ENCODE measurements at places on chromosomes 13 and 19.

DNA sequence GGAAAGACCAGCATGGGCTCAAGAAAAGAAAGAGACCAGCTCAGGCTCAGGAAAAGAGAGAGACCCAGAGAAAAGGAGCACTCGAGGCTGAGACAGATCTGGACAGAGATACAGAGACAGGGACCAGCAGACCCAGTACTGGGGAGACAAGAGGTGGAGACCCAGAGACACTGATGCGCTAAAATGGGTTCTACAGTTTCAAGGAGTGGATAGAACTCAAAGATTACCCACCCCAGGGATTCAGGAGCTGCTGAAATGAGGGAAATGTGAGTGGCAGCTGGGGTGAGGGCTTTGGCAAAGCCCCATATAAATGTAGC, 609 bp upstream of the ZSCAN18 start:
- DNase-seq = no peak

DNA sequence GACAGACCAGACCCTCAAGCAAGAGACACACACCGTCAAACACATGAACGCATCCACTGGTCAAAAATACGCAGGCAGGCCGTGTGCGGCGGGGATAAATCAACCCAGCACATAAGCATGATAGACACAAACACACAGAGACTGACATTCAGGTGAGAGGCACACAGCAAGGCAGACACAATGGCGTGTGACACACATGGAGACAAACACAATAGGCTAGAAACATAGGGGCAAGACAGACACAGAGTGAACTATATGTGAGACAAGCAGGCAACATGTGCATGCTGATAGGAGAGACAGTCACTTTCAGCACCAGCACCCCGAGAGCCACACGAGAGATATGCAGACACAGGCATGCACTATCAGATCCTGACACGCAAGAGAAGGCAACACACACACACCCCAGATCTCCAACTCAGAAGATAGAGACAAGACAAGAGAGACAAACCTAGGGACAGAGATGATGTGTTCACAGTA, 6.9 kb upstream of the JUNB start:
- DNase-seq = no peak

DNA sequence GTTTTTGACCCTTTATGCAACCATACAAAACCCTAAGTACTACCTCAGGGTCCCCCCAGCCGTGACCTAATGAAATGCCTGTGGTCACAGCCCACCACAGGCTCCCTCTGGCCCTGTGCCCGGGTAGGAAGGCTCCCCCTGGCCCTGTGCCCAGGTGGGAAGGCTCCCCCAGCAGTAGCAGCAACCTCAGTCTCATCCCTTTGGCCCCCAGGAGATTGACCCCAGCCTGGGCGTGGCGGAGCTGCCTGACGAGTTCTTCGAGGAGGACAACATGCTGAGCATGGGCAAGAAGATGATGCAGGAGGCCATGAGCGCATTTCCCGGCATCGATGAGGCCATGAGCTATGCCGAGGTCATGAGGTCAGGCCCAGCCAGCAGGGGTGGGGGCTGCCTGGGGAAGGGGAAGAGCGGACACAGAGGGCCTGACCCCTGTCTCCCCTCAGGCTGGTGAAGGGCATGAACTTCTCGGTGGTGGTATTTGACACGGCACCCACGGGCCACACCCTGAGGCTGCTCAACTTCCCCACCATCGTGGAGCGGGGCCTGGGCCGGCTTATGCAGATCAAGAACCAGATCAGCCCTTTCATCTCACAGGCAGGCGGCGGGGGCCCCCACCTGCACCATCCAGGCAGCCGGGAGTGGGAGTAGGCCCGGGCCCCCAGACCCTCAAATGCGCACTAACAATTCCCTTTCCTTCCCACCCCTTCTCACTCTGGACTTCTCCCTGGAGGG, 6.3 kb upstream of the BEST2 start:
- DNase-seq = no peak

GRCh38 chr19:56162258-56162657, 13.6 kb upstream of the GALP start:
- DNase-seq = no peak

DNA sequence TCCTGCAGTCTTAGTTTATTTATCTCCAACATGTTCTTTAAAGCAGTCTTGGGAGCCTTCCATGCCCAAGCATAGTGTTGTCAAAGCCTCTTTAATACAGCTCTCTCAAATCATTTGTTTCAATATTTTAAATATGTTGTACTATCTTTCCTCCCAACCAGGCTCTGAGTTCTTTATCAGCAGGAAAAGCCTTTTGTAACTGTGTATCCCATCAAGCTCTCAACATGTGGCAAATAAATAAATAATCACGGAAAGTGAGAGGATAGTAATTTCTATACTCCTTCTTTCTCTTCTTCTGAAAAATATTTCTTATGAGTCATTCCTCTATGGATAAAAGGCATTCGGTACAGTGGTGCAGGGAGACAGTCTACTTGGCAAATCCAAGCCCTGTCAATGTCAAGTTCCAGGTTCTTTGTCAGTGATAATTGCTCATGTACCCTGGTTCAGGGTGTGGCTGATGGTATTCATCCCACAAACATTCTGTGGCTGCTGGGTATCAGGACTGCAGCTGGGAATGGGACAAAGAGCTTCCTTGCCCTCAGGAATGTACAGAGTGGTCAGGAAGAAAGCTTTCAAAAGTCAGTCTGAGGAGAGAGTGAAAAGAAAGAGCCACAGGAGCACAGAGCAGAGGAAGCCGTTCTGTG, 384.3 kb downstream of the EFNB2 start:
- no peak for DNase-seq

DNA sequence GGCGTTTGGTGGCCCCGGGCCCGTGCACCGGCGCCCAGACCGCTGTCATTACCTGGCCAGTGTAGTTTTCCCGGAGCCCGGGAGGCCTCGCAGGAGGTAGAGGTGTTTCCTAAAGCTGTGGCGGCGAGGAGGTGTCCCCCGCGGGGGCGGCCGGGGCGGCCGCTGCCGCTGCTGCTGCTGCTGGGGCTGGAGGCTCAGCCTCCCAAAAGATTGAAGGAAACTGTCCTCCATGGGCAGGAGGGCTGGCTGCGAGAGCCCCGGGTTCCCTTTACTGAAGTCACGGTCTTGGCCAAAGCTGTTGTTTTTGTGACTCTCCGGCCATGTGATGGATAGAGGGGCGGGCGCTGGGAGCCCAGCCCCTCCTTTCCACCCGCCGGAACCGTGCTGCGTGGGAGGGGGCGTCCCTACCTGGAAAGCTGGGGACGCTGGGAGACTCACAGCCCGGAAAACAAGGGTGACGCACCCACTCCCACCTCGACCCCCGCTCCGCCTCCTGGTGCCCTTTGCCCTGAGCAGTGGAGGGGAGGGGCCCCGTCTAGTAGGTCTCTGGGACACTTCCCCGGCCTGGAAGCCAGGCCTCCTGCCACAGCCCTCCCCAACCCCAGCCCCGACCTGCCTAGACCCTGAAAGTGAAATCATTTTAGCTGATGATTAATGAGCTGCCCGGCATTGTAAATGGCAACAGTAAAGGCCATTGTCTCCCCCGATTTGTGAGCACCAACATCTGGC, at the start of gene N4BP2L1:
TSS of gene N4BP2L1 (minus strand) at position 279 of the 729 bp plus-strand sequence. CDS start at position 231, 48 bp downstream.
- DNase-seq = peak; percentile 87

DNA sequence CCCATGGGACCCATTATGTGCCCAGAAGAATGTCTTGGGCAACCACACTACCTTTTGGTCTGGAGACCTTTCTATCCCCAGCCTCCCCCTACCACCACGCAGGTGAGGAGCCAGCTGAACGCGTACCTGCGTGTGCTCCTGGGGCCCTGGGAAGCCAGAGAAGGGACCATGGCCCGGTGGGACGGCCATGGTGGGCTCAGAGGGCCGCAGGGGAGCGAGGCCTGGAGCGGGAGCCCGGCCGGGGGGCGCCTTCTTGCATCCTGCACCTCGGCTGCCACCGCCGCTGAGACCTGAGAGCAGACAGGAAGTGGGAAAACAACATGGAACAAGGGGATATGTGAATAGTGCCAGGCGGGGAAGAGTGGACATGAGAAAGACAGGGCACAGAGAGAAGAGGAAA, 2.3 kb downstream of the DYRK1B start:
- DNase-seq = no peak

GRCh38 chr13:100154842-100155416, 66.0 kb downstream of the PCCA start:
- DNase-seq = no peak

GRCh38 chr13:110423689-110424302, 116.7 kb downstream of the COL4A2 start:
- DNase-seq = no peak

- DNase-seq = no peak
Observed at GRCh38 chr13:108281901-108282300, 12.4 kb downstream of the TNFSF13B start.

DNA sequence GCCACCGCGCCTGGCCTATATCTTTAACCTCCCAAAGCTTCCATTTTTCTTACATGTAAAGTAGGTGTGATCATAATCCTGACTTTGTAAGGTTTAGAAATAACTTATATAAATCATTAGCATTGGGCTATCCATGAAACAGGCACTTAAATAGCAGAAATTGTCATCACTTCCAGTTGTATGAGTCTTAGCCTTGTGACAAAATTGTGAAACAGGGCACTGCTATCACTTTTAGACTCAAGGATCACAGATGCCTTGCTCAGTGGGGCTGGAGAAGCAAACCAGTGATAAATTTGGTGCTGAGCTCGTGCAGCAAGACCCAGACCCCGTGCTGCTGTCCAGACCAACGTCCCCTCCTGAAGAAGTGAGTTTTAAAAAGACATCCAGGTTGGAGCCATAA, 209.7 kb downstream of the KATNAL1 start:
- DNase-seq = no peak

DNA sequence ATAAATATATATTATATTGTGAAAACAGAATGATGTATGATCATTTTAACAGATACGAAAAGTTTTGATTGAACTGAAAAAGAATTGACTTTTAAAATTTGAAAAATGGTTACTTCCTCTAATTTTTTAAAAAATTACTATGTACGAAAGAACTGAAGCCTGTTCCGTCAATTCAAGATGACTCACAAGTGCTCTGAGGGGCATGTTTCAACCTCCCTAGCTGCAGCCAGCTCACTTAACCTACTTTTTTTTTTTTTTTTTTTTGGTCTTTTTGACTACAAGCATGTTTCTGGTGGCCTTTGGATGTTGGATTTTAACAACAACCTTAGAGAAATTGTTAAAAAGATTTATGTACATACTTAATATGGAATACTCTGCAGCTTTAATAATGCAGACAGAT, 1139.3 kb downstream of the DIAPH3 start:
- DNase-seq = no peak

- DNase-seq = peak; percentile 34
Observed at GRCh38 chr19:33430674-33431277, 57.3 kb downstream of the CEBPG start.

- DNase-seq = no peak
Observed at GRCh38 chr13:49395451-49395865, 48.4 kb downstream of the CAB39L start.

DNA sequence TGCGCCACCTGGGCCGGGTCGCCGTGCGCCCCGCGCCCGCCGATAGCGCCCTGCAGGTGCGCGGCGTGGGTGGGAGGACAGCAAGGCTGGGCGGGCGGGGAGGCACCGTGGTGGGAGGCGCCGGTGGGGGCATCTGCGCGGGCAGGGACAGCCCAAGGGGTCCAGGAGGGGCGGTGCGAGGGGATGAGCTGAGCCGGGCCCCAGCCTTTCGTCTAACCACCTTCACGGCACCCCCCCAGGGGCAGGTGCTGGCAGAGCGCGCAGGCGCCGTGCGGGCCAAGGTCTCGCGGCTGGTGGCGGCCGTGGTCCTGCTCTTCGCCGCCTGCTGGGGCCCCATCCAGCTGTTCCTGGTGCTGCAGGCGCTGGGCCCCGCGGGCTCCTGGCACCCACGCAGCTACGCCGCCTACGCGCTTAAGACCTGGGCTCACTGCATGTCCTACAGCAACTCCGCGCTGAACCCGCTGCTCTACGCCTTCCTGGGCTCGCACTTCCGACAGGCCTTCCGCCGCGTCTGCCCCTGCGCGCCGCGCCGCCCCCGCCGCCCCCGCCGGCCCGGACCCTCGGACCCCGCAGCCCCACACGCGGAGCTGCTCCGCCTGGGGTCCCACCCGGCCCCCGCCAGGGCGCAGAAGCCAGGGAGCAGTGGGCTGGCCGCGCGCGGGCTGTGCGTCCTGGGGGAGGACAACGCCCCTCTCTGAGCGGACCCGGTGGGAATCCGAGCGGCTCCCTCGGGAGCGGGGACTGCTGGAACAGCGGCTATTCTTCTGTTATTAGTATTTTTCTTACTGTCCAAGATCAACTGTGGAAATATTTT, 3.1 kb downstream of the KISS1R start:
- peak; percentile 64 for DNase-seq

DNA sequence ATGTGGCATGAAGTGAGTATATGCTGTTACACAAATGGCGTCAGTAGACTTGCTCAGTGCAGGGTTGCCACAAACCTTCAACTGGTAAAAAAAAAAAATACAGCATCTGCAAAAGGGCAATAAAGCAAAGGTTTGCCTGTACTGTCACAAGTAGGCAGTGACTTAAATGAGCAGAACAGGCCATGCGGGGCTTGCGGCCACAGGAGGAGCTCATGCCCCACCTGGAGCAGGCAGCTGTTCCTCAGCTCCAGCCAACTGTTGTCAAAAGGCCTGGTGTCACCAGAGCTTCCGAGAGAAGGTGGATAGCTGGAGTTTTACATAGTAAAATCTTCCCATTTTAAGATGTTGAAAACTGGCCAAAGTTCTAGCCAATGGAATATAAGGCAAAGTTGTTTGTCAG, 7.7 kb downstream of the ATP7B start:
- DNase-seq = no peak

GRCh38 chr13:43767341-43767931, 19.3 kb downstream of the ENOX1 start:
- no peak for DNase-seq

- no peak for DNase-seq
Observed at GRCh38 chr13:113506025-113506685, 15.6 kb upstream of the DCUN1D2 start.

- no peak for DNase-seq
Observed at GRCh38 chr19:47723581-47723940, 10.3 kb downstream of the EHD2 start.

DNA sequence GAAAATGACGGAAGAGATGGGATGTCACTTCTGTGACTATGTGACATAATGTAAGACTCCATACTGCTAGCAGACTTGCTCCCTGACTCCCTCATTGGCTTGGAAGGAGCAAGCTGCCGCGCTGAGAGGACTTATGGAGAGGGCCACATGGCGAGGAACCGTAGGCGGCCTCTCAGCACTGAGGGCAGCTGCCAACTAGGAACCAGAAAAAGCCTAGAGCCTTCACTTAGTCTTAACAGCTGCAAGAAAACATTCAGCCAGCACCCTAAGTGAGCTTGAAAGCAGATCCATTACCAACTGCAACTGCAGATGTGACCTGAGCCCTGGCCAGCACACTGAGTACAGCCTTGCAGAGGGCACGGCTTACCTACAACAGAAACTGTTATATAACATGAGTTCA, 33.9 kb downstream of the USP12 start:
- DNase-seq = no peak

DNA sequence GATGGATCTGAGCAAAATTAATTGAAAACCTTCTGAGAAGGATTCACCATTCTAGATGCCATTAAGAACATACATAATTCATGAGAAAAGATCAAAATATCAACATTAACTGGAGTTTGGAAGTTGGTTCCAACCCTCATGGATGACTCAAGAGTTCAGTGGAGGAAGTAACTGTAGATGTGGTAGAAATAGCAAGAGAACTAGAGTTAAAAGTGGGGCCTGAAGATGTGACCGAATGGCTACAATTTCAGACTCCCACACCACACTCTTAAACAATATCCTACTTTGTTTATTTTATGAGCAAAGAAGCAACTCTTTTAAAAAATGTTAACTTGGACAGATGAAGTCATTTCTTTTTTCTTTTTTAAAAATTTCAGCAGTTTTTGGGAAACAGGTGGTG, 354.3 kb downstream of the KLF12 start:
- DNase-seq = no peak

GRCh38 chr13:94640721-94641120, 39.1 kb downstream of the GPR180 start:
- no peak for DNase-seq

Measured in T-helper 22 cell (primary cell).